ENCODE measurements at places on chromosomes 1 and 21.

DNA sequence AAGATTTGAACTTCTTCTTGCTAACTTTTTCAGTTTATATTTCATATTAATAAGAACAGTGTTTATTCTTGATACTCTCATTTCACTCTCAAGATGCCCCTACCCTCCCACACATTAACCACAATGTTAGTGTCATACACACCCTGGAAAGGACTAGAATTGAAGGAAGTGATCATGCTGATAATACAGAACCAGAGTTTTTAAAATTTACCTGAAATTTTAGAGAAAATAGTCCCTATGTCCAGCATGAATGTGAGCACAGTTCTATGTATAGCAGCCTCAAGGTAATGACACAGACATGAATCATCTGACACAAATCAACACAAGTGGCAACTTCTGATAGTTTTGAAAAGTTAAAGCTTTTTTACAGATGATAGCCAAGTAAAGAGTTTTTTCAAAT lies 26.0 kb downstream of the RGS1 start:
- DNase-seq, result no peak

GRCh38 chr1:12625276-12625675 lies 7.3 kb upstream of the DHRS3 start:
- no peak for DNase-seq

GRCh38 chr1:193634470-193634869 lies 448.1 kb upstream of the B3GALT2 start:
- no peak for DNase-seq

- DNase-seq, result no peak
These were observed 859 bp upstream of the LRRC8B start for GRCh38 chr1:89523572-89524368.

- no peak for DNase-seq
These were observed 53.0 kb upstream of the DUSP10 start for GRCh38 chr1:221794935-221795334.

GRCh38 chr1:6004412-6005123 lies 12.3 kb upstream of the NPHP4 start:
- DNase-seq, result no peak

- no peak for DNase-seq
These were observed 36.7 kb upstream of the KCNK2 start for GRCh38 chr1:215045698-215046308.

DNA sequence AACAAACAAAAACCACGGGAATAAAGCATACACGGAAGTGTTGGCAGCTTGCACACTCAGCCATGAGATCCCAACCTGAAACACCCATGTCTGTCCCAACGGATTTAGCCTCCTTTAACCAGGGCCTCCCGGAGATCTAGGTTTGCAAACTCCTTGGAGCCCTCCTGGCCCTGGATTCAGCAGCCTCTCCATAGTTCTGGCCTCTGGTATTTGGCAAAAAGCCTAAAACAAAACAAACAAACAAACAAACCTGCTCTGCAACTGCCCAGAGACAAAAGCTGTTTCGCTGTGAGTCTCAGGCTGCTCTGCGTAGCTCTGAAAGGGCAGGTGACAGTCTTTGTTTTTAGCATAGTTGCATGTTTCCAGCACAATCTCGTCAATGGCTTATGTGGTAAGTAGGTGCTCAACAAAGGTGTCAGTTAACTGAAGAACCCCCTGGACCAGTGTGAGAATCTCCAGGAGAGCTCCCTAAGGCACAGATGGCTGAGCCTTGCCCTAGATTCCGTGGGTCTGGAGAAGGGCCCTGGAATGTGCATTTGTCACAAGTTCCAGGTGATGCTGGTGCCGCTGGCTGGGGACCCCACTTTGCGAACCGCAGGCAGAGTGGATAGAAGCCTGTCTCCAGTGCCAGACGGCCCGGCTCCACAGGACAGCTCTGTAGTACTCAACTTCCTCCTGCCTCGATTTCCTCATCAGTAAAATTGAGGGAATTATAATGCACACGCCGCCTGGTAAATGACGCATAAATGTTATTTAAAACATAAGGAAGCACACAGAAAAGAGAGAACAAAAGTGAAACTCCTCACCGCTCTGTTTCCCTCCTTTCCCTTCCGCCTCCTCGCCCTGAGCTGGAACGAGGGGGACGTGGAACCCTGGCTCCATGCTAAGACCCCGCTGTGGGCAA lies 86.2 kb downstream of the RIPK4 start:
- DNase-seq, result no peak

- DNase-seq, result no peak
These were observed 291.2 kb upstream of the RUNX1 start for GRCh38 chr21:35340273-35340672.

GRCh38 chr1:154755858-154756730 lies 114.0 kb downstream of the KCNN3 start:
- no peak for DNase-seq

DNA sequence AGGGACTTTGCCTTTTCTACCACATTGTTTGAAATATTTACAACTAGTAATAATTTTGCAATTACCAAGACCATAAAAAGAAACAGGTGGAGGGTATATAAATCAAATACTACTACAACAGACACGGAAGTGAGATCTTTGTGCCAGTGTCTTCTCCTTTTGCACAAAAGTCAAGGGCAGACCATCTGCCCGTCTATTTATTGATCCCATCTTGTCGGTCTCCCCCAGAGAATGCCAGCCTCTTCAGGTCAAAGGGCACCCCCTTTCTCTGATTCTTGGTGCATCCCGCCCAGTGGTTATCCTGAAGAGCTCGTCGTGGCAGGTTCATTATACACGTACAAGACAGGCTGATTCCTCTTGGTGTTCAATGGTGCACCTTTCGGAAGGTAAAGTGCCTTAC lies 4.8 kb upstream of the PDE9A start:
- DNase-seq, result no peak

DNA sequence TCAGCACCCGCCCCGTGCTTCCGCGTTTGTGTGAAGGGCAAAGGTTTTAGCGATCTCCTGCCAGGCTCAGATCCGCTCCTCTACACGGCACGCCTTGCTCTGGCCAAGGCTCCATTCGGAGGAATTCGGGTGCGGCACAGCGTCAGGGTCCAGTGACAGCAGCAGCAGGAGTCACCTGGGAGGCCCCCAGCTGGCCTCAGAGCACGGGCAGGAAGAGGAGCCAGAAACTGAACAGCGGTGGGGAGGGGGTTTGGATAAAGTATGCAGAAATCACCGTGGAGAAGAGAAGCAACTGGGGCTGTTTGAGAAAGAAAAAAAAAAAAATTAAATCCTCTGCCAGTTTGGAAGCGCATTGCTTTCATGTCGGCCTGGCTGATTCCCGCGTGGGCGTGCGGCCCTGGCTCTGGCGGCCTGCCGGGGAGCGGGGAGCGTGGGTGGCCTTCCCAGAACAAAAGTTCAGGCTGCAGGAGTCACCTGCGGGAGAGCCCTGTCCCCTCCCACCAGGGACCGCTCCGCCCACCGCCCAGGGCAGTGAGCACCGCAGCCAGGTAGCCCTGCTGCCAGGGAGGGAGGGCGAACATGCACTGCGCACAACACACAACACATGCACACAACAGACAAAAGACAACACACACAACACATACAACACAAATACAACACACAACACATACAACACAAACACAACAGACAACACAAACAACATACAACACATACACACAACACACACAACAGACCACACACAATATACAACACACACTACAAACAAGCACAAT lies 107.6 kb downstream of the ETS2 start:
- DNase-seq, result no peak

DNA sequence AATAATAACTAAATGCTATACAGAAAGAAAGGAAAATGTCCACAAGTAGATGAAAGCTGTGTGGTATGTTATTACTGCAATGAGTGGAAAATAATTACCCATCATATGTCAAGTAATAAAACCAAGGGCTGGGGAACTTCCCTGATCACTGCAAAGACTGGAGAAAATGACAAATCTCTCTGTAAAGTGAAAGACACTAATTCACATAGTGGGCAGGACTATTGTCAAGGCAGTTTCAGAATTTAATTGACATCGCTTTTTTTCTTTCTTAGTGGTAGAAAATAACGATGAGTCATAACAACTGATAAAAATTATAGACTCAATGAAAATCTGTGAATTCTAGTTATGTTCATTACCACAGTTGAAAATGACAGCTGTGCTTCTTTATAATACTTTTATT lies 153.7 kb upstream of the ST6GALNAC5 start:
- no peak for DNase-seq

DNA sequence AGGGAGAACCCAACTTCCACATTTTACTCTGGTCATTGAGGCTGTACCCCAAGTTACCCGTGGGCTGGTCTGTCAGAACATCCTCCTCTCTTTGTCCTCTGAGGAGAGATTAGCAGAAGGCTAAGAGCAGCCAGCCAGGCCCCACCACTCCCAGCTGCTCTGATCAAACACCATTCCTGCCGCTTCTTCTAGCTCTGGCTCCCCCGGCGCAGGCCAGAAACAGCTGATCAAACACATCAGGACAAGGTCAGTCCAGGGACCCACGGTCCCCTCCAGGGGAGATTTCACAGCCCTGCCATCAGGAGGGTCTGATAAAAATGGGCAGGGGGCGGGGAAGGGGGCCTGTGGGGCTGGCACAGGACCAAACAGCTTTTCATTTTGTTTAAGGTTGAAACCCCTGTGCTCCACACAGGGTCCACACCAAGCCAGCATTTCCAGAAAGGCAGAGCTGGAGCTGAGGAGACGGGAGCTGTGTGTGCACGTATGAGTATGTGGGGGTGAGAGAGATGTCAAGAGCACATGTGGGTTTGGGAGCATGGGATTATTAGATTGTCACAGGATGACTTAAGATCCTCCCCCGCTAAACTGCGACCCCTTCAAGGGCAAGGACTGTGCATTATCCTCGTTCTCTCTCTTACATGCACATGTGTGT lies 29.9 kb upstream of the EPHA8 start:
- DNase-seq, result no peak
